Lower lobe of right lung (tissue), 2 donors: ENCODE measurements at places on chromosomes 1 and 21.

- DNase-seq: no peak
- H3K36me3 ChIP-seq: no peaks in the 10 kb centered on the region
- no peak overlapping the region for H3K4me3 ChIP-seq
- no peaks in the 10 kb centered on the region for H3K4me1 ChIP-seq
- H3K27me3 ChIP-seq: no peaks in the 10 kb centered on the region
- no peak overlapping the region for H3K27ac ChIP-seq
Measured at GRCh38 chr1:70966018-70966638, 81.5 kb downstream of the PTGER3 start.

DNA sequence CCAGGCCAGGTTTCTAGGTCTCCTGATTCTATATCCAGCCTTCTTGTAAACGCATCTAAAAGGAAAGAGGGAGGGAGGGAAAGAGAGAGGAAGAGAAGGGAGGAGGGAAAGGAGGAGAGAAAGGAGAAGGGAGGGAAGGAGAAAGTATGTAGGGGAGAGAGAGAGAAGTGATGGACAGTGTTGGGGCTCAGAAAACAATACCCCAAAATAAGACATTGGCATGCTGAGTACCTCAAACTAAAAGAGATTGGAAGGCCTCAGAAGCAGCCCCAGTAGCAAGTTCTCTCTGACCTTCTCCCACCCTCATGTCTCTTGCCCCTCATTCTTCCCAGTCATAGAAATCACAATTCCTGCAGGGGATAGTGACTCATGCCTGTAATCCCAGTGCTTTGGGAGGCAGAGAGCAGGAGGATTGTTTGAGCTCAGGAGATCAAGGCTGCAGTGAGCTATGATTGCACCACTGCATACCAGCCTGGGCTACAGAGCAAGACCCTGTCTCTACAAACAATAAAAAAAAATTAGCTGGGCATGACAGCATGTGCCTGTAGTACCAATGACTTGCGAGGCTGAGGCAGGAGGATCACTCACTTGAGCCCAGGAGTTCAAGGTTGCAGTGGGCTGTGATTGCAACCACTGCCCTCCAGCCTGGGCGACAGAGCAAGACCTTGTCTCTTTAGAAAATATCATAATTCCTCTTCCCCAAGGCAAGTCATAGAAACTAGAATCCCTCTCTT is 51.2 kb downstream of the DNTTIP2 start:
- H3K4me3 ChIP-seq: no peak overlapping the region
- no peaks in the 10 kb centered on the region for H3K36me3 ChIP-seq
- DNase-seq: no peak
- H3K27ac ChIP-seq: no peak overlapping the region
- no peaks in the 10 kb centered on the region for H3K4me1 ChIP-seq
- no peaks in the 10 kb centered on the region for H3K27me3 ChIP-seq

GRCh38 chr1:39752703-39753102 is 14.0 kb downstream of the PPIE start:
- no peak overlapping the region for H3K4me3 ChIP-seq
- H3K27ac ChIP-seq: no peak overlapping the region
- no peaks in the 10 kb centered on the region for H3K27me3 ChIP-seq
- H3K4me1 ChIP-seq: no peaks in the 10 kb centered on the region
- peaks cover 100% of the 10 kb centered on the region for H3K36me3 ChIP-seq

DNA sequence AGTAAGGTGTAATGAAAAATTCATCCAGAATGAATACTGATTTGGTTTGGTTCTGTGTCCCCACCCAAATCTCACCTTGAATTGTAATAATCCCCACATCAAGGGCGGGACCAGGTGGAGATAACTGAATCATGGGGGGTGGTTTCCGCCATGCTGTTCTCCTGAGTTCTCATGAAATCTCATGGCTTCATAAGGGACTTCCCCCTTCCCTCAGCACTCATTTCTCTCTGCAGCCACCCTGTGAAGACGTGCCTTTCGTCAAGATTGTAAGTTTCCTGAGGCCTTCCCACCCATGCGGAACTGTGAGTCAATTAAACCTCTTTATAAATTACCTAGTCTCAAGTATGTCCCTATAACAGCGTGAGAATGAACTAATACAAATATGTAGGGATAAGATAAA is 5.5 kb upstream of the SYNJ1 start:
- H3K4me1 ChIP-seq: peaks cover 9% of the 10 kb centered on the region

DNA sequence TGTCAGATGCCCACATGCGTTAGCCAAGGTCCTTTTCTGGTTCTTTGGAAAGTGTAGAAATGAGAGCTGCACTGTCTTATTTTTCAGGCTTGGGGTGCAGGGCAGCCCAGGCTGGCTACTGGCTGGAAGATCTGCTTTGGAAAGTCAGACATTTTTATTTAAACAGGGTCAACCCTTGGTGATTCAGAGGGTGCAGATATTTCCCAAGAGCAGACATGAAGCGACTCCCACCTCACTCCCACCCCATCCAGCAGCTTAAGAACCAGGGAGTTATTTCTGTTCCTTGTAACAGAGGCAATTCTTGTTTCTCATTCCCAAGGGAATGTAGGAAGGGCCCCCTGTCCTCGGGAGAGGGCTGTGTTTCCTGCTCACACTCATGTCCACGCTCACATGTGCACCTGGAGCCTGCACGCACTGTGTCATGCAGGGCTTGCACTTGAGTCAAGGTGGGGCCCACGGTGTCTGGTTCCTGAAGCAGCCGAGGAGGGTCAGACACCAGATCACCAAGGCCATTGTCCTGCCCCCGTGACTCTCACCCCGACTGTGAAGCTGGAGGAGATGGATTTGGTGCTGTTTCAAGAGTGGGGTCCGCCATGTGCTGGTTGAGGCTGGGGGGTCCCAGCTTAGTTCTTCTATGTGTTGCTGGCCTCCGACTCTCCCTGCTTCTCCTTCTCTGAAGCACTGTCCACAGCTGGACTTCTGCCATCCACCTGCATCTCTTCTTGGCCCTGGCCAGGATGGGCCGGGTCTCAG is 992 bp downstream of the S100A7A start:
- DNase-seq: no peak
- H3K27me3 ChIP-seq: peaks cover 12% of the 10 kb centered on the region
- no peak overlapping the region for H3K4me3 ChIP-seq
- no peaks in the 10 kb centered on the region for H3K4me1 ChIP-seq
- no peak overlapping the region for H3K27ac ChIP-seq

GRCh38 chr21:33229784-33230544 is at the start of gene IFNAR2:
TSS of gene IFNAR2 (plus strand) at chr21:33229938. CDS start at chr21:33241923, 11,985 bp downstream.
- peak within 1 kb of the TSS; percentile 99 for H3K27ac ChIP-seq
- DNase-seq: peak; percentile 87
- peak within 1 kb of the TSS; percentile 95 for H3K4me3 ChIP-seq
- H3K27me3 ChIP-seq: no peaks in the 10 kb centered on the region
- no peaks in the 10 kb centered on the region for H3K36me3 ChIP-seq

DNA sequence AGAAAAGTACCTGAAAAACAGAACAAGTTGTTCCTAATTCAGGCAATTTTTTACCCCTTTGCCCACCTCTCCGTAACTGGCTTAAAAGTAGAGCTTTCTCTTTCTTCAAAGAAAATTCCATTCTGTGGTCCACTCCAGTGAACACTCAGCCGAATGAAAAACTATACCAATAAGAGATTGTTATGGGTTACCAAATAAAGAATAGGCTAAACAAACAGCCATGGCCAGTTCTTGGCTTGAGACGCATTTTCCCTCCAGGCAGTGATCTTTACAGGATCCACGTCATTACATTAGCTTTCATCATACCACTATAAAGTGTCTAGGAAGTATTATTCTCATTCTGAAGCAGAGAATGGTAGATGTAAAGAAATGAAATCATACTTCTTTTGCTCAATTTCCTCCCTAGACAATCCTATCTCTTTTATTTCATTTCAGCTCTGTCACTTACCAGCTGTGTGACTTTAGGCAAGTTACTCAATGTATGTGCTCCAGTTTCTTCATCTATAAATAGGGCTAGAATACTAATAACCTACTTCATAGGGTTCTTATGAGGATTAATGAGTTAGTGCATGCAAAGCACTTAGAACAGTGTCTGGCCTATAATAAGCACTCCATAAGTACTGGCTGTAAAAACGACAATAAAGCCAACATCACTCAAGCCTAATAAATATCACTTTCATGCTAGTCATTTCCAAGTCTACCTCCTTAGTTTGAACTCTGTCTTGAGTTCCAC is 26.5 kb upstream of the TRIM45 start:
- H3K27me3 ChIP-seq: peaks cover 5% of the 10 kb centered on the region
- no peak overlapping the region for H3K27ac ChIP-seq
- no peak overlapping the region for H3K4me3 ChIP-seq

- no peak for DNase-seq
- H3K4me1 ChIP-seq: no peaks in the 10 kb centered on the region
- H3K36me3 ChIP-seq: no peaks in the 10 kb centered on the region
- no peak overlapping the region for H3K4me3 ChIP-seq
- H3K27ac ChIP-seq: no peak overlapping the region
- no peaks in the 10 kb centered on the region for H3K27me3 ChIP-seq
Measured at GRCh38 chr1:217896490-217896889, 265.3 kb downstream of the SPATA17 start.

DNA sequence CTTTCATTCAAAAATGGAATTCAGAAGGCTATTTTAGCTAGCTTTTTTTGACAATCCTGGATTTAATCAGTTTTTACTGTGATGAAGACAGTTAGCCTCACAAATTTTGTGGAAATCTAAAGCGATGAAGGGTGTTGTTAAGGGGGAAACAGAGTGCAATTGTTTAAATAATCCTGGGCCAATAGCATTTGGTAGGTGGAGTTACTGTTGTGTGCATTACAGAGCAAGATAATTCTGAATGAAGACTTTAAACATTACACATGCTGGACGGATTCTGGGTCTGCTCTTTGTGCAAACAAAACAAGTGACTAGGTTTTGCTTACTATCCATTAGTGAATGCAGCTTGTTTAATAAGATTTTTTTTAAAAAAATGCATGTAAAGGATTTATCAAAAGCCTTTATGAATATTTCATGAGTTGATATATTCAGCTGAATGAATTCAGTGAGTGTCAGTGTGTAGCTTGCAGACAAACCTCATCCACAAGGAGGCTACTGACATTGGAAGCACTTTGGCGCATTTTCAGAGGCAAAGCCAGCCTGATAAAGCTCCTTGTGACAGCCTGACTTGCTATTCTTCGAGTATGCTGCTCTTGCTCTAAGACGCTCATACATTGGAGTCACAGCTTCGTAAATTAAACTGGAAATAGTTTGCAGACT is 199.6 kb downstream of the PDE4B start:
- H3K4me3 ChIP-seq: no peak overlapping the region
- H3K36me3 ChIP-seq: no peaks in the 10 kb centered on the region
- no peaks in the 10 kb centered on the region for H3K27me3 ChIP-seq
- no peaks in the 10 kb centered on the region for H3K4me1 ChIP-seq
- no peak for DNase-seq
- no peak overlapping the region for H3K27ac ChIP-seq

GRCh38 chr21:33228455-33228854 is 1.3 kb upstream of the IFNAR2 start:
- no peak overlapping the region for H3K4me3 ChIP-seq
- no peak overlapping the region for H3K27ac ChIP-seq
- H3K4me1 ChIP-seq: peaks cover 32% of the 10 kb centered on the region
- no peak for DNase-seq

DNA sequence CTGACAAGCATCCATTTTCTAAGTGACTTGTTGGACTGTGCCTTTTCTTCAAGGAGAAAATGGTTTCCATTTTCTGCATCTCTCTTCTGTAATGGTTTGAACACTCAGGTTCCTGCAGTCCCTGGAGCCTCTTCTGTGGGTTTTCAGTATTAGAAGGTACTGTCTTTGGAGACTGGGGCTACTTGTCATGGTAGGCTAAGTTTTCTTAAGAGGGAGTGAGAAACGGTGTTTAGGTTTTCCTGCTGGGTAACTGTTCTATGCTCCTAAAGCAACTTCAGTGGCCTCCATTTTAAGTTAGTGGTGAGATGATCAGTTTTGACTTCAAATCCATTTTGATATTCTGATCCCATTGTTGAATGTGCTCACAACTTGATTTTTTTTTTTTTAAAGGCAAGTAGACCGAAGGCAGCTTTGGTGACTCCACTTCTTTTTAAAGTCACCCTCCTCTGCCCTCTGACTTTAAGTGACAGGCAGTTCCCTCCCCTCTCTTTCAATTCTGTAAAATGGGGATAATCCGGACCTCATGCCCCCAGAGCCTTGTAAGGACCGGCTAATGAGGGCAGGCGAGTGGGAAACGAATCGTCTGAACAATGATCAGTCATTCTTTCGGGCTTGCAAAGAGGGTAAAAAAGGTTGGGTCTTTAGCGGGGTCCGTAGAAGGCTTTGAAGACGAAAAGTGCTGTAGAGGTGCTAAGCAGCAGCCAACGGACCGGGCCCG is 1.0 kb upstream of the ARID1A start:
- H3K27ac ChIP-seq: peak overlapping the region; percentile 95
- H3K27me3 ChIP-seq: no peaks in the 10 kb centered on the region
- H3K4me1 ChIP-seq: peaks cover 52% of the 10 kb centered on the region
- H3K4me3 ChIP-seq: peak overlapping the region; percentile 83
- DNase-seq: no peak

DNA sequence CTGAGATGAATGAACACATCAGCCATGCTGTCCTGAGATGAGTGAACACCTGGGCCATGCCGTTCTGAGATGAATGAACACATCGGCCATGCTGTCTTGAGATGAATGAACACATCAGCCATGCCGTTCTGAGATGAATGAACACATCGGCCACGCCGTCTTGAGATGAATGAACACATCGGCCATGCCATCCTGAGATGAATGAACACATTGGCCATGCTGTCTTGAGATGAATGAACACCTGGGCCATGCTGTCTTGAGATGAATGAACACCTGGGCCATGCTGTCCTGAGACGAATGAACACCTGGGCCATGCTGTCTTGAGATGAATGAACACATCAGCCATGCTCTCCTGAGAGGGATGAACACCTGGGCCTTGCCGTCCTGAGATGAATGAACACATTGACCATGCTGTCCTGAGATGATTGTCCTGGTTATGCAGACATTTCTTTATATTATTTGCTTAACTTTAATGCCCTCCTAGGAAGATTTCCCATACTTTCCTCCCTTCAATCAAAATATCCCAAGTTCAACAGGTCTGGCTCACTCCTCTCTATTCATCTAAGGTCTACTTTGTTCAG is 48.6 kb upstream of the COL6A1 start:
- peaks cover 12% of the 10 kb centered on the region for H3K27me3 ChIP-seq
- H3K4me1 ChIP-seq: no peaks in the 10 kb centered on the region
- H3K4me3 ChIP-seq: no peak overlapping the region
- no peak overlapping the region for H3K27ac ChIP-seq
- H3K36me3 ChIP-seq: no peaks in the 10 kb centered on the region
- no peak for DNase-seq

- DNase-seq: peak; percentile 55
- no peaks in the 10 kb centered on the region for H3K27me3 ChIP-seq
- peak overlapping the region; percentile 73 for H3K27ac ChIP-seq
- H3K4me3 ChIP-seq: no peak overlapping the region
- peaks cover 38% of the 10 kb centered on the region for H3K4me1 ChIP-seq
- H3K36me3 ChIP-seq: no peaks in the 10 kb centered on the region
Measured at GRCh38 chr1:218459450-218459849, 114.3 kb downstream of the TGFB2 start.
